ENCODE measurements at places on chromosomes 4 and X.
A peak's percentile ranks its signal among the peaks of the same experiment; 100 is the strongest.

- no peak for DNase-seq
These were observed 183.3 kb downstream of the ZIC3 start for GRCh38 chrX:137749246-137749645.

- DNase-seq, result no peak
These were observed 1048.4 kb downstream of the NLGN4X start for GRCh38 chrX:5180135-5180741.

GRCh38 chr4:76376534-76376933 is 44.4 kb downstream of the CCDC158 start:
- DNase-seq, result peak; percentile 26

GRCh38 chr4:152880263-152880662 is 55.9 kb upstream of the FHDC1 start:
- no peak for DNase-seq

- DNase-seq, result no peak
These were observed 550 bp downstream of the CBR4 start for GRCh38 chr4:169009286-169010124.

- no peak for DNase-seq
These were observed 87.6 kb downstream of the HHIP start for GRCh38 chr4:144733566-144733965.

- DNase-seq, result no peak
These were observed 8.4 kb downstream of the ATP10D start for GRCh38 chr4:47493238-47494123.

GRCh38 chr4:66571145-66571695 is 900.9 kb upstream of the EPHA5 start:
- no peak for DNase-seq

- no peak for DNase-seq
These were observed 64.3 kb downstream of the SCML2 start for GRCh38 chrX:18290200-18290599.

GRCh38 chr4:146311238-146311970 is 97.1 kb downstream of the REELD1 start:
- DNase-seq, result no peak

DNA sequence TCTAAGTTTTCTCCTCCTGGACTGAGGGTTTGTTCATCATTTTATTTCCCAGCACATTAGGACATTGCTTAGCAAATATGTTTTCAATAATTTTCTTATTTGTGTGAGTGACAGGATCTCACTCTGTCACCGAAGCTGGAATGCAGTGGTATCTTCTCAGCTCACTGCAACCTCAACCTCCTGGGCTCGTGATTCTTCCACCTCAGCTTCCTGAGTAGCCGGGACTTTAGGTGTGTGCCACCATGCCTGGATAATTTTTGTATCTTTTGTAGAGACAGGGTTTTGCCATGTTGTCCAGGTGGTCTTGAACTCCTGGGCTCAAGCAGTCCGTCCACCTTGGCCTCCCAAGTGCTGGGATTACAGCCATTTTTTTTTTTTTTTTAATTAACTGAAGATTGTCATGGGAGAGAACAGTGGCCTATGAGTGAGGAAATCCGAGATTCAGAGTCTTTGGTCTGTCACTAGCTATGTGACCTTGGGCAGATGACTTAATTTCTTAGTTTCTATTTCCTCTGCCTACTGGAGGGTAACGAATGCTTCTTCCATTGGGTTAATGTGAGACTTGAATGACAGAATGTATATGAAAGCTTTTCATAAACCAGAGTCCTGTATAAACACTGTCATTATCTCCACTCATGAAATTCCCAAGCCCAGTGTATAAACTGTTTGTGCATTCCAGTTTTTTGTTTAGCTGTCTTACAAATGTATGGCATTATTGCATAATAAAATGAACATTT is 23.9 kb downstream of the MOB1B start:
- DNase-seq, result no peak

GRCh38 chrX:69987691-69988090 is 62.0 kb downstream of the AWAT2 start:
- no peak for DNase-seq

- no peak for DNase-seq
These were observed 33.3 kb downstream of the SLIT2 start for GRCh38 chr4:20284990-20285389.

GRCh38 chrX:121013897-121014455 is 28.4 kb upstream of the CT47A1 start:
- DNase-seq, result no peak

DNA sequence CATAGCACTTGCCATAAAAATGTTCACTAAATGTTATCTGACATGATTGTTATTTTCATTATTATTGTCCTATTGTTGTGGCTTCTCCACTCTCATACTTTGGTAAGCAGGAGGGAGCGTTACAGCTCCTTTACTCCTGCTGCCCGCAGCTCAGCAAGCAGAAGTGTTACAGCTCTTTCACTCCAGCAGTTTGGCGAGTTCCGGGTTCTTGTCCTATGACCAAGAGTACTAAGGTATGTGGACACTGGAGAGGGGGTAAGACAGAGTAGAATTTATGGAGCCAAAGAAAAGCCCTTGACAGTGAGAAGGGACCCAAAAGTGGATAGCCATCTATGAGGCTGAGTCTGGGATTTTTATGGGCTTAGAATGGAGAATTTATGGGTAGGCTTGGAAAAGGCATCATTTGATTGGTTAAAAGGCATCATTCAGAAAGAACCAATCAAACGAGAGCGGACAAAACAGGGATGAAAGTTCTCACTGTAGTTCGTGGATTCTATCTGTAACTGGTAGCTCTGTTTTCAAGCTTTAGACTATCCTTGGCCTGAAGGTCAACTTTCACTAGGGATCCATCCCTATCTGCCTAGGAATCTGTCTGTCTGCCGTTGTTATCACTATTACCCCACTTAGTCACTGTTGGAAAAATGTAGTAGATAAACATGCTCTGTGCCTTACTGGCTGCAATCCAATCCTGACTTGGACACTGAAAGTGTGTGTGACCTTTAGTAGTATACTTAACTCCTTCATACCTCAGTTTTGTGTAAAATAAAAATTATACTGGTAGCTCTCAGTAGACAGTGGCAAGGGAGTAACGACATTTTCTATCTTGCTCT is 545.6 kb upstream of the LCORL start:
- DNase-seq, result no peak
